ENCODE measurements at places on chromosomes 3 and 15.

GRCh38 chr3:112489674-112490479, 9.4 kb downstream of the BTLA start:
- no peak for DNase-seq

- no peak for DNase-seq
These were observed 245.6 kb upstream of the GOLIM4 start for GRCh38 chr3:168341192-168341815.

GRCh38 chr3:66377800-66378199, 123.0 kb downstream of the LRIG1 start:
- DNase-seq = no peak

GRCh38 chr3:130811557-130811956, 64.9 kb upstream of the PIK3R4 start:
- no peak for DNase-seq

DNA sequence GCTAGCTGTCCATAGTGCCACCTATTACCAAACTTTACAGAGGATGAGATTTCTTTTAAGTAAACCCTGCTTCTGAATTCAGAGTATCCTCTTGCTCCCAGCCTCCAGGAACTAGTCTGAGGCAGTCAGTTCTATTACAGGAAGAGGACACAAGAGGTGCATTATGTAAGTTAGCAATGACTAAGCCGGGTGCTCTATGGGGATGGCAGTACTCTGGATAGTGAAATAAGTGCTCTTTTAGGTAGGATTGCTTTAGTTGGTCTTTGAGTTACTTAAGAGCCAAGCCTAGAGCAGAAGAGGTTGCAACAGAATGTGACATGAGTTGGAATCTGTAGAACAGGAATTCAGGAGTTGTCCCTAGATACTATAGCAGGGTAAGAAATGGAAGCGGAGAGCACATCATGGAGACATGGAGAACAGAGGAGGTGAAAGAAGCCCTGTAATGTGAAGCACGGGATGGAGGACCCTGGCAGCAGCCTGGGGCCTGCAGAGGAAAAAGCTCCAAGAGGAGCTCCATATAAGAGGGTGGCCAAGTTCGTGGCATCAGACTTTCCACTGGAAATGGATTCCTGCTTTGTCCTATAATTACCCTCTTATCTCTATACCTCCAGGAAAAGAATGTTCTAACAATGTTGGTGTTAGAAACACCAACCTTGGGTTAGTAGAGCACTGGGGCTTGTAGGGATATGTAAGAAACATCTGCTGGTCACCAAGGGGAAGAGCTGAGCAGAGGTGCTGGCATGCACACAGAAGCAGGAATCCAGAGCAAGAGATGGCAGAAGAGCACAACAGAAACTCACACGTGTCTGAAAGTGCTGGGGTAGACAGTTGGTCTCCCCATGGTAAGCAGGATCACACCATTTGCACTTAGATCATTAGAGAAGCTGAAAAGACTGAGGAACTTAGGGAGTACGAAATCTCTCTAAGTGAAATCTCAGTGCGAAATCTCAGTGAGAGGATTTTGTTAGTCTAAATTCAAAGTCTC, 851.1 kb downstream of the FHIT start:
- DNase-seq = no peak

GRCh38 chr3:133125171-133125570, 87.0 kb downstream of the TMEM108 start:
- no peak for DNase-seq

- DNase-seq = no peak
These were observed 69.8 kb upstream of the EOMES start for GRCh38 chr3:27791956-27792355.

GRCh38 chr3:71784914-71785531, at the start of gene PROK2:
TSS of gene PROK2 (minus strand) at chr3:71785148. CDS start at chr3:71785052, 96 bp downstream.
- no peak for DNase-seq

DNA sequence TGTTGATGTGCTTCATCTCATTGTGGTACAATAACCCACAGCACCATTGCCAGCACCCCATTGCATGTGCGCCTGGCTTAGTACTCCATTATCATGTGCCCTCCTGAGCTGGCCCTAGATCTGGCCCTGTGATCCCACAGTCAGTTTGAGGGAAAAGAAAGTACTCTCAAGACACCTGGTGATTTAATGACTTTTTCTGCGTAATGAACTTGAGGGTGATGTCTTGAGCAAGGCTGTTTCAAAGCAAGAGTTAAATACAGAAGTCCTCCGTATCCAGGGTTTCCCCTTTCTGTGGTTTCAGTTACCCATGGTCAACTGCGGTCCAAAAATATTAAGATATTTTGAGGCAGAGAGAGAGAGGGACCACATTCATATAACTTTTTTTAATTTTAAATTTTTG, 16.3 kb downstream of the C3orf20 start:
- DNase-seq = no peak

DNA sequence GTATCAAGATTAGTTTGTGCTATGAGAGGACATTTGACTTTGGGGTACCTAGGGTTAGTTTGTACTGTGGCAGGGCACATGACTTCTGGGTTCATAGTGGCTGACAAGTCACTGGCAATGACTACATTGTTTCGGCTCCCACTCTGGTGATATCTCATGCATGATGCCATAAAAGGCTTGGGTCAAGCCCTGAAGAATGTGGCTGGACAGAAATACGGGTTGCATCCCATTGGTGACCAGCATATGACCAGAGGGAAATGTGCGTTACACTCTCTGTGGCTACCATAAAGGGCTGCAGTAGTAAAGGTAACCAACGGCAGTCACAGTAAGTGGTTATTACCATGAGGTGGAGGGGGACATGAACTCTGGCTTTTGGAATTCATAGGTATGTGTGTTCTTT, 18.4 kb downstream of the THOC7 start:
- DNase-seq = no peak

- no peak for DNase-seq
These were observed 204.2 kb upstream of the ICE2 start for GRCh38 chr15:60683156-60683555.

- DNase-seq = no peak
These were observed 28.3 kb downstream of the PLXND1 start for GRCh38 chr3:129577925-129578786.

DNA sequence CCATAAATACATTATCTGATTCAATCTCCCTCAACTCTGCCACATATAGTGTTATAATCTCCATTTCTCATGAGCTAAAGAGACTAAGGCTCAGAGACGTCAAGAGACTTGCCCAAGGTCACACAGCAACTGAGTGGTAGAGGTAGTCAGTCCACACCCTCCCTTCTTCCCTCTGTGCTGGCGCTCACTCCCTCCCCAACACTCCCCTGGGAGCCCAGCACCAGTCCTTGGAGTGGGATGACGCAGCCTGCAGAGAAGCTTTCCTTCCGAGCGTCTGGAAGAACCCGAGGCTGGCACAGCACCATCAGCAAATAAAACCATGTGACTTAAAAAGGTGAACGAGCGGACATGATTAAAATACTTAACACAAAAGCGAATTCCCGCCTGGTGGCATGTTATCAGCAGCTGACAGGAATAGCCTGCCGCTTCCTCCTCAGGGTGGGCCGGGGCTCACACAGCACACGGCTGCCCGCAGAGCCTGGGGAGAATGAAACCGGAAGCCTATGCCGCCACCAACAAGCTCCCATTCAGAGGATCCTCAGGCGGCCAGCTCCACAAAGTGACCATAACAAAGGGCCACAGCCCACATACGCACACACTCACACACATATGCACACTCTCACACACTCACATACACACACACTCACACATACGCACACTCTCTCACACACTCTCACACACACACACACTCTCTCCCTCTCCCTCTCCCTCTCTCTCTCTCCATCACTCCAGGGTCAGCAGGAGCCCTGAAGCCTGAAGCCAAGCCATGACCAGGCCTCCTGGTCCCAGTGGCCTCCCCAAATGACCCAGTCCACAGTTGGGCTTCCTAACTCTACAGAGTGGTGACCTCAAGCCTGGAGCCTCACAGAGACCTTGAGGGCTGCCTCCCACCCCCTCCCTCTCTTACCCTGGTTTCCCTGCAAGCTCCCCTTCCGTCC, 120.5 kb downstream of the XXYLT1 start:
- peak; percentile 99 for DNase-seq

GRCh38 chr3:110066206-110066605, 728.9 kb upstream of the DPPA4 start:
- no peak for DNase-seq

DNA sequence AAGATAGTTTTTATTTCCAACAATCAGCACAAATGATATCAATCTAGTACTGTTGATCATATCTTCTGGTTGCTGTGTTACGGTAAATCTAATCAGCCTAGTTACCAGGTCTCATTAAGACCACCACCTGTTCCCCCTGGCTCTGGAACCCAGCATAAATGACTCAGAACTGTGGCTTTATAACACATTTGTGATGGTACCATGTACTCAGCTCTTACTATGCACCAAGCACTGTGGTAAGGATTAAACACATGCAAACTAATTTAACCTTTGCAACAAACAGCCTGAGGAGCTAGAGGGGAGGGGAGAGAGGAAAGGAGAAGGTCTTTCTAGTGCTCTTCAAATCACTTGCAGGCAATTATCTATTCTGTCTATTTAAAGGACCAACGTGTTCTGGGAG, 173.9 kb upstream of the LMCD1 start:
- no peak for DNase-seq

GRCh38 chr3:94061297-94061696, 1.4 kb downstream of the DHFR2 start:
- no peak for DNase-seq

DNA sequence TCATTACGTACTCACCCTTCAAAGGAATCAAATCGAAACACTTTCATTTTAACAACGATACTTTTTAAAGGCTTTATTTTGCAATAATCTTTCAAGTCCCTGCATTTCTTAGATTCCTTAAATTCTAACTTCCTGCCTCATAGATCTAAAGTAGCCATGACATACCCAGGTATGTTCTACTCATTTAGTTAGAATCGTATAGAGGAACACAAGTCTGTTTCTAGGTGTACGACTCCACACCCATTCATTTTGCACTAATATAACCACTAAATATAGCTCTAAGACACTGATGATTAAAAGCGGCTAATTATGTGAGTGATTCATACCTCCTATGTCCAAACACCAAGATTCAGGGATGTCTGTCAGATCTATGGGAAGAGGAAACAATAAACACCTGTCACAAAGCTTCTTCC, 1.3 kb downstream of the ATP13A3 start:
- peak; percentile 15 for DNase-seq

GRCh38 chr3:13171704-13172643, 98.7 kb upstream of the IQSEC1 start:
- DNase-seq = no peak

DNA sequence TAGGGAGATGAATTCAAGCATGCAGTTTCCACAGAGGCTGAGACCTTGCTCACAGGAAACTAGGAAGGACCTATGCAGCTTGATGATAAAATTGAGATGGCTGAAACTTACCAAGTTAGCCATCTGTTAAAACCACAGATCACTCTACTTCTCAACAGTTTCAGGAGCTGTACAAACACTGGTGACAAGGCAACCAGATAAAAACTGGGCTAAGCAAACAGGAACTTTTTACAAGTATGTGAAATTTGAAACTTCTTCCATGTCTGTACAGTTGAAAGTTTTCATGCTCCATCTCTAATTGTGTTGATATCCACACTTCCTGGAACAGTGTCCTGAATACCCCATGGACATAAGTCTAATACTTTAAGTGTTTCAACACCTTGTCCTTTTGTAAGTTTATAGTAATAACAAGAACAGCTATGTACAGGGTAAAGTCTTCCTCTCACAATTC, 78.2 kb downstream of the FAIM start:
- DNase-seq = no peak

DNA sequence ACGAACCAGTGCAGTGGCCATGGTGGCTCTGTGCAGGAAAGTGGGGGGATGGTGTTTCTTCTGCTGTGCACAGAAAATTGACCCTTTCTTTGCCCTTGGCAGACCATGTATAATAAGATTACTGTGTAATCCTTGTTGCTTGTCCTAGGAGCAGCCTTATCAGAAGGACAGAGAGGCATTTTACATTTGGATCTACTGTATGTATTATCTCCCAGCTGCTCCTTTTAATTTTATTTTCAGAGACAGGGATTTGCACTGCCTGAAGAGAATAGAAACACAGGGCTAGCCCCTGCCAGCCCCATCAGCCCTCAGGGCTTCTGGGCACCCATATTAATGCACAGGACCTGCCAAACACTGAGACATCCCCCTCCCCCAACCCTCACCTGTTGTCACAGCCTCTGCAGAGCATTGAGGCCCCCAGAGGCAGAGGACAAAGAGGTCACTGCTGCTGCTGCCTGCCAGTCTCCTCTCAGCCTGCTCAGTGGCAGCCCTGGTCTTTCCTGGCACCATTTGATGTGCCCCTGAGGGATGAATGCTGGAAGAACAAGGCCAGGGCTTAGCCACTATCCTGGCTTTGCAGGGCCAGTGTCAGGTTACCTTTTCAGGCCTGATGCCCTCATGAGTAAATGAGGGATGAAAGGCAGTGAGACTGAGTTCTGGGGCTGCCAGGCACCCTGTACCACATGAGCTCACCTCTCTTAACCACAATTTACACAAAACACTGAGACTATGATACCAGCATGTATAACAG, 533.4 kb downstream of the NTRK3 start:
- DNase-seq = no peak

- DNase-seq = no peak
These were observed 114.3 kb downstream of the EDEM1 start for GRCh38 chr3:5301651-5302297.

DNA sequence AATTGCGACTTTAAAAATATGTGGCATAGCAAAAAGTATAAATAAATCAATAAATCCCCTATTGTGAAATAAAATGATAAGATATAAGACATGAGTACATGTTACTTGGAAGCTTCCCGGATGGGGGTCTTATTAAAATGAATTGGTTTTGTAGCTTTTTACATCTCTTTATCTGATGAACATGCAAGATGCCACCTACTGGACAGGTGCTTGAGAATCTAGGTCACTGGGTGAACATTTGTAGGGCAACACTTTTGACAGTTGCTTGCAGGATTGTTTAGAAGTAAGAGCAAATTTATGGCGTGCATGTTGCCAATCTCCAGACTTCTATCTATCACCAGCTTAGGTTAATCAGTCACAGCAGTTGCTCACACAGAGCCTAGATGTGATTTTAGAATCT, 362.7 kb upstream of the SUCLG2 start:
- no peak for DNase-seq

DNA sequence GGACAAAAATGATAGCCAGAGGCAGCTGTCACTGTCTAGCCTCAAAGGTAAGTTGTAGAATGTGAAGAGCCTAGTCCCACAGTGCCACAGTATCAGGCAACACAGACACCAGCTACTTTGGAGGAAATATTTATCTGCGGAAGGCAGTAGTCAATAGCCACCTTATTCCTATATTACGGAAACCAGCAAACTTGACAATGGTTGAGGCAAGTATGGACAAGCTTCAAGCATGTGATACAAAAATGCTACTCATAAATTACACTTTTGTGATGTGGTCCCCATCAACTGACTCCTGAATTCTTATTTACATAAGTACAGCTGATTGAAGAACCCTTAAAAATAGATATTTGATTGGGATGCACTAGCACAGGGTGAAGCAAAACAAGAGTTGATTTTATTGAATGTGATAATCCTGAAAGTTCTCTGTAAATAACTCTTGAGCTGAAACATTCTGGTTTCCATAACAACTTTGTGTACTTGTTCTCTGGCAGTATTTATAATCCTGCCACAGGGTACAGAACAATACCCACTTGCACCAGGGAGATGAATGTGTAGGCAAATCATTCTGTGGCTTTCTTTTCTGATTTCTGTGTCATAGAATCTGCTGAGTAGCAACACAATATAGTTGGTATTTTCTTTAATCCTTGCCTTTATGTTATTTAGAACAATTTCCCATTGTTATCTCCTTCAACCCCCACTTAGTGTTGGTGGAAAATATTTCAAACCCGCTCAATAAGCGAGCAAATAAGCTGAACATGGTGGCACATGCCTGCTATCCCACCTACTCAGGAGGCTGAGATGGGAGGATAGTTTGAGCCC, at the start of gene ANKUB1:
ANKUB1 (minus strand) TSS at position 103 of the 819 bp plus-strand sequence. CDS start 188 bp downstream, outside the sequence.
- DNase-seq = no peak

- no peak for DNase-seq
These were observed 565 bp downstream of the CIB2 start for GRCh38 chr15:78130466-78131294.

Data from dermis blood vessel endothelial cell (primary cell).